Common myeloid progenitor, CD34-positive (primary cell): ENCODE measurements at places on chromosomes 1 and 21.
A peak's percentile ranks its signal among the peaks of the same experiment; 100 is the strongest.

DNA sequence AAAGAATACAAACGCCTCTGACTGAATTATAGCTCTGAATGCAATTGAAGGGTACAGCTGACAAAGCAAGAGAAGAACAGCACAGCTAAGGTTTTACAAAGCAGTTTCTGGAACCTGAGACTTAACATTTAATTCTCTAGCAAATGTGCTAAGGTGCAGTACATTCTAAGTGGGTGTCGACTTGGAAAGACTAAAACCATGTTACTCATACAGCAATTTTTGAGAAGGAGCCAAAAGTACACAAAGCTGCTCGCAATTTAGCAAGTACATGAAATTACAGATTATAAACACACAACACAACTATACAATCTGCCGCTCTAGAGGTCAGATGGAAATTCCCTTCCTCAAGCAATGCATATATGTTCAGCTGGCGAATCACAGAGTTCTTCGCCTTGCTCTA is 121.9 kb downstream of the TIAM1 start:
- no peak for DNase-seq

- DNase-seq: no peak
These were observed 114.4 kb downstream of the PIK3R3 start for GRCh38 chr1:46017876-46018503.

DNA sequence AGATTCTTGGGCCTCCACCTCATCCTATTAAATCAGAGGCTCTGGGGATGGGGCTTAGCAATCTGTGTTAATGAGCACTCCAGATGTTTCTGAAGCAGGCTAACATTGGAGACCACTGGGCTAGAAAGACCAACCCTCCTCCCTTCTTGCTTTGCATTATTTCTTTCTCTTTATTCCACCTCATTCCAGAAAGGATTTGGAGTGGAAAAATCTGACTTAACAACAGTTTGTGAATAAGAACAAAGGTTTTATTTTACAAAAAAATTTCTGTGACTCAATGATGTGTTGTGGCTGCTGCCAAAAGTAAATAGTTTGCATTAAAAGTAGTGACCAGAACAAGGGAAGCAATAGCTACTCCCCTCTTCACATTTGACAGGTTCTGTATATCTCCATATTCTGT is 79.4 kb downstream of the TGFB2 start:
- DNase-seq: no peak

DNA sequence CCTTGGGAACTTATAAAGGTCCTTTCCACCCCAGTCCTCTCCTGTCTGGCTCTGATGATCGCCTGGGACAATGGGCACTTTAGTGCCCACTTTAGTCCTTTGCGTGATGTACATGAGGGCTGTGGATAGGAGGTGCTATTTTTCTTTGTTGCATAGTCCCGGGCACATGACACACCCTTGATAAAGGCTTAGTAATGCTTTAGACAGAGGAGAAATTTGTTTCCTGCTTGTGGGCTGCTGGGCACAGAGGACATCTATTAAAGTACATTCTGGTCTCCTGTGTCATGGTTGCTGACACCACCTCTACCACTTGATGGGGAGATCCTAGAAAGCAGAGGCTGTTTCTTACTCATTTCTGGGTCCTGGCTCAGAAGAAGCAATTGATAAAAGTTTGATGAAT is 5.4 kb upstream of the KNCN start:
- peak; percentile 38 for DNase-seq

DNA sequence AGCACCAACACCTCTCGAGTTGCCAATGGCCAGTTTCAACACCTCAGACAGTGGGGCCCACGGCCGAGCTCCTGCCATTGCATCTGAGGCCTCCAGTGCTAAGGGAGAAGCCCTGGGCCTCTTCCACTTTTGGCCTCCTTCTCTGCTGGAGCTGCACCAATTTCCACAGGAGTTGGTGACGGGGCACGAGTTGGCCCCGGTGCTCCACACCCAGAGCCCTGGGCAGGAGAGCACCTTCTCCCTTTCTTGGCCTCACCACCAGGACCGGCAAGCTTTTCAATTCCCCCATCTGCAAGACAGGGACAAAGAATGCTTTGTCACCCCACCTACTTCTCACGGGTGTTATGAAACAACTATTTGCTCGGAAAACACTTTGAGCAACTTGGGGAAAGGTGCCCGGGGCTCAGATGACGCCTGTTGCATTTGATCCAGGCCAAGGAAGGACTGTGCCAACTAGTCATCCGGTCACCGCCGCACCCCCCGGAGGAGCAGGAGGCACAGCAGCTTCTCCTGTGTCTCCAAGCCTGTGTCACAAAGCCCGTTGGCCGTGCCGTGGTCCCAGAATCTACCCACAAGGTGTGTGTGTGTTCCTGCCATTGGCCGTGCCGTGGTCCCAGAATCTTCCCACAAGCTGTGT is 55.2 kb downstream of the TOMM20 start:
- peak; percentile 60 for DNase-seq

GRCh38 chr1:94966033-94966432 is 39.1 kb upstream of the CNN3 start:
- DNase-seq: no peak

DNA sequence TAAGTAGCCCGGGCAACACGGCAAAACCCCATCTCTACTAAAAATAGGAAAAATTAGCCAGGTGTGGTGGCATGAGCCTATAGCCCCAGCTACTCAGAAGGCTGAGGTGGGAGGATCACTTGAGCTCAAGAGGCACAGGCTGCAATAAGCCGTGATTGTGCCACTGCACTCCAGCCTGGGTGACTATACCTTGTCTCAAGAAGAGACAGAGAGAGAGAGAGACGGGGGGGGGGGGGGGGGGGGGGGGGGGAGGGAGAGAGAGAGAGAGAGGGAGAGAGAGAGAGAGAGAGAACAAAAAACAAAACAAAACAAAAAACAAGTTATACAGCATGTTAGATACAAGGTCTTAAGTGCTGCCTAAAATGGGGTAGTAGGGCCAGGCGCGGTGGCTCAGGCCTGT is 77.8 kb upstream of the ZNF281 start:
- DNase-seq: no peak

- peak; percentile 41 for DNase-seq
These were observed 10.7 kb downstream of the MR1 start for GRCh38 chr1:181044449-181044966.

DNA sequence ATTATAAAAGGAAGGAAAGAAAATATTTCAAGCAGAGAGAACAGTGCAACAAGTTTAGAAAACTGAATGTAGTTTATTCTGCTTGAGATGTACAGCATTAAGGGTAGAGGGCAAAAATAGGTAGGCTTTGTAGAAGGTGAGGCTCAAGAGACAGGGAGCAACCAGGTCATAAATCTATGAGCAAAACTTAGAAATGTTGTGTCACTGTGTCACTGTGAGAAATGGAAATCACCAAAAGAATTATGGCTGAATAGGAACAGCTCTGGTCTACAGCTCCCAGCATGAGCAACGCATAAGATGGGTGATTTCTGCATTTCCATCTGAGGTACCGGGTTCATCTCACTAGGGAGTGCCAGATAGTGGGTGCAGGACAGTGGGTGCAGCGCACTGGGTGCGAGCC is 53.6 kb downstream of the TNFSF4 start:
- DNase-seq: no peak

DNA sequence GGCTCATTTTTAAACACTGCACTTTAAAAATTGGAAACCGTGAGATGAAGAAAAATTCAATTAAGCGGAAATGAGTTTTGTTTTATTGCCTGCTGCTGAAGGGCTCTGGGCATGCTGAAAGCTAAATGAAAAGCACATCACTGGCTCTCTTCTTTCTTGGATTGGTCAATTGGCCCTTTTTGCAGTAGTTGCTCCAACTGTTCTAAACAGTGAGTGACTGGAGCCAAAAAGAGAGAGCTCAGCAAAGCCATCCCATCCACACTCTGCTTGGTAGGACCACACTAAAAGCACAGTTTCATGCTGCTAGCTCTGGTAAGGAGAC is 48.1 kb downstream of the LHX4 start:
- no peak for DNase-seq

- DNase-seq: no peak
These were observed 156.0 kb downstream of the PDE4B start for GRCh38 chr1:65948609-65949229.

DNA sequence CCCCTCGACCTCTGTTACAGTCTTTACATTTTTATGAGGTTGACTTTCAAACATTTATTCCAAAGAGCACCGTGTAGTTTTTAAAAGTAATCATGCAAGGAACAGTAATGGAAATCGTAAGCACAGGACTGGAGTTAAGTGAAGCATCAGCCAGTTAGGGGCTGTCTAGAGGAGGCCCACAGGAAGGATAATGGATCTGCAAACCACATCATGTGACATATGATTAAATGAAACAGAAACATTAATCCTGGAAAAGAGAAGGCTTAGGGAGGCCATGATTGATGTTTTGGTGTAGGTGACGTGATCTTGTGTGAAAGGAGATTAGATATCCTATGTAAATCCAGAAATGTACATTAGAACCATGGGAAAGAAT is 25.0 kb downstream of the RGS7 start:
- DNase-seq: no peak

GRCh38 chr1:226657895-226658545 is 81.1 kb downstream of the ITPKB start:
- no peak for DNase-seq

GRCh38 chr1:224980181-224980580 is 50.7 kb downstream of the DNAH14 start:
- DNase-seq: peak; percentile 1

DNA sequence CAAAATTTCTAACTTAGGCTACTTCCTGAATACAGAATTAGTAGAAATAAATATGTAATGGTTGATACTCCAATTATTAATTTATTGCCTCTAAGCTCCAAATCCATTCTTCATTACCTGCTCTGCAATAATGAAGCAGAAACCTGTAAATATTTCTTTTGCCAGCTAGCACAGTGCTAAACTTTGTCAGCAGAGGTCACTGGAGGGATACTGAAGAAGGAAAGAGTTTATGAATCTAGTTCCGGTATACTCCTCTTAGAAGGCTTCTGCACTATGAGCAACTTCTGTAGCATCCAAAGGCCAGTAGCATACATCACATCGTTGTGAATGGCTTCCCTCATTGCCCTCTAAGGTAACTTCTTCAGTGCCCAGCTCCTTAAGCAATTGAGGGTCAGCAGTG is 81.0 kb upstream of the LHX8 start:
- no peak for DNase-seq

- DNase-seq: peak; percentile 70
These were observed 709.3 kb downstream of the KCNT2 start for GRCh38 chr1:195898924-195899323.

GRCh38 chr1:90722874-90723589 is 5.9 kb upstream of the BARHL2 start:
- DNase-seq: no peak

DNA sequence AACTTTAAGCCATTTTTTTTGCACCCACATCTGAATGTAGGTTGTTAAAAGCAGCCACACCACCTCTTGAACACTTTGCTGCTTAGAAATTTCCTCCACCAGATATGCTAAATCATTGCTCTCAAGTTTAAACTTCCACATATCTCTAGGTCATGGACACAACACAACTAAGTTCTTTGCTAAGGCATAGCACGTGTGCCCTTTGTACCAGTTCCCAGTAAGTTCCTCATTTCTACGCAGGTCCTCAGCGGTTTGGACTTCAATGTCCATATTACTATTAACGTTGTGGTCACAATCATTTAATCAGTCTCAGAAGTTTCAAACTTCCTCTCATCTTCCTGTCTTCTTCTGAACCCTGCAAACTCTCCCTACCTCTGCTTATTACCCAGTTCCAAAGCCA is 661.6 kb upstream of the PKN2 start:
- DNase-seq: peak; percentile 70

DNA sequence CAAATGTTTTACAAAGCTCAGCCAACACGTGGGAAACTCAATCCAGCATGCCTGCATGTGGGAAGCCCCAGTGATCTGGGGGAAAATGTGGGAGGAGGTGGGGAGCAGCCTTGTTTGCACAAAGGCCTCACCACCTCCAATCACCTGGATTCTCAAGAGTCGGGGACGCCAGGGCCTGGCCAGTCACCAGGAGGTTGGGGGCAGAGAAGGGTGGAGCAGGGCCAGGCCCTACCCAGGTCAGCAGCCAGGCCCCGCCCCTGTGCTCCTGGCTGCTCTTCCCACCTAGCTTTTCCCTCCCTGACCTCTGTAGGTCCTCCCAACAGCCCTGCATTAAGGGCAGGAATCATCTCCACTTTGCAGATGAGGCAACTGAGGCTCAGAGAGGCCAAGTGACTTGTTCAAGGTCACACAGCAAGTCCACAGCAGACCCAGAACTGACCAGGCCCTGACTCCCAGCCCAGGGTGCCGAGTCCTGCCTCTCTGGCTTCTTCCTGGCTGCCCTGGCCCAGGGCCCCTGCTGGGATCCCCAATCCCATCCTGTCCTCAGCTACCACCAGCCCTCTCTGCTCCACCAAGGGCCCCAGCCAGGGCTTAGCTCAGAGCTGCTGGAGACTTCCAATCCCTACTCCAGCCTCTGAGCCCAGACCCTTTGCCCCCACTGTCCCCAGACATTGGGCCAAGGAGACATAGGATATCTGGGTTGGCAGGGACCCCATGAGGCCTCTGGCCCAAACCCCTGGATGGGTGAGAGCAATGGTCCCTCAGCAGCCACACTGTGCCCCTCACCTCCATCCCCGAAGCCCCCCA is 508.6 kb downstream of the PTPRU start:
- DNase-seq: no peak

GRCh38 chr1:46137916-46138315 is 5.5 kb upstream of the PIK3R3 start:
- no peak for DNase-seq

DNA sequence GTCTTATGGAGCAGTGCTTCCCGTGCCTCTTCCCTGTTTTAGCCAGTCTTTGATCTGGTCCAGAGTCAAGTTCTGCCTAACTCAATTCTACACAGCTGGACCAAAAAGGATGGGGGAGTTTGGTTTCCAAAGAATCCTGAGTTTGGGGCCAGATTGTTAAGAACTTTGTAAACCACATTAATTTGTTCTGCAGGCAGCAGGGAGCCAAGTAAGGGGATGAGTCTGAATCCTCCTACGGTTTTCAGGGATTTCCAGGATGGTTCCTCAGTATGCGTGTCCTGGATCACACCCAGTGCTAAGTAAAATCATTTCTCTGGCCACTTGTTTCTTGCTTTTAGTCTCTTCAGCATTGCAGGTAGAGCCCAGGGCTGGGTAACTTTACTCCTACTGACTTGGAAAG is 26.1 kb upstream of the GJA5 start:
- no peak for DNase-seq

DNA sequence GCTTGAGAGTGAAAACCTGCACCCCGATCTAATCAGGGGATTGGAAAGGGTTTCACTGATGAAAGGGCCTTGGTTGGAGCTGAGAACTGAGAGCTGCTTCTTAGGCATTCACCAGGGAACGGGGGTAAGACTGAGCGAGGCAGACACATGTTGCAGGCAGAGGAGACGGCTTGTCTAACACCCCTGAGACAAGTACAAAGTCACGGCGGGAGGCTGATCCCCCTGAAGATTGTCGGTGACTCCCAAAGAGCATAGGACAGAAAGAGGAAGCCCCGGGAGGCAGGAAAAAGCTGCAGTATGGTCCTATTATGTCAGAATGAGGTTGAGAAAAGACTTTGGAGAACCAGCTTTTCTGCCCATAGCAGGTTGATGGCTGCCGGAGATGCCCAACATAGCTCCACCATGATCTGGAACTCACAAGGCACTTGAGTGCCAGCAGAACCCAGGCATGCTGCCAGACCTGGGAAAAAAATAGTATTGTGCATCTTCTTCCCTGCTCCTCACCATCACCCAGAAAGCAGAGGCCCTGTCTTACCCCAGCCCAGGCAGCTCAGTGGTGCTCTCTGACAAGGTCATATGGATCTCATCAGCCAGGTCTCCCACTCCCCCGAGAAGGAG is 463.9 kb upstream of the PROX1 start:
- no peak for DNase-seq

- DNase-seq: no peak
These were observed 28.8 kb upstream of the PDPN start for GRCh38 chr1:13554798-13555197.
